ENCODE measurements at places on chromosomes 6 and 20.

DNA sequence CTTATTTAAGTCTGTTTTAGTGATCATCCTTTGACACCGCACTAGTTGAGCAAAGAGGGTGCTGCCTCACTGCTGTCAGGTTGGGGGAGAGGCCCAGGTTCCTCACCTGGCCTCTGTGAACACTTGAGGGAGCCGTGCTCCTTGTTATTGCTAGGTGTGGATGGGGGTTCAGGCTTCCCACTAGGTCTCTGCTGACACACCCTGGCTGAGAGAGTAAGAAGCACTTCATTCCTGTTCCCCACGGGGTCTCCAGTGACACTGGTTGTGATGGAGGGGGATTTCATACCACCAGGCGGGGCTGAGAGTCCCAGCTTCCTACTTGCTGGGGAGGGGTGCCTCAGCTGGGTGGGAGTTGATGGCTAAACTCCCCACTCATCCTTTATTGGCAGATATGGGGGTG lies 11.1 kb upstream of the NOTCH4 start:
- peak; percentile 36 for DNase-seq

- no peak for DNase-seq
Observed at GRCh38 chr6:63675138-63675537, 39.5 kb downstream of the PHF3 start.

GRCh38 chr6:10535193-10535592 lies 14.0 kb downstream of the GCNT2 start:
- DNase-seq: no peak

DNA sequence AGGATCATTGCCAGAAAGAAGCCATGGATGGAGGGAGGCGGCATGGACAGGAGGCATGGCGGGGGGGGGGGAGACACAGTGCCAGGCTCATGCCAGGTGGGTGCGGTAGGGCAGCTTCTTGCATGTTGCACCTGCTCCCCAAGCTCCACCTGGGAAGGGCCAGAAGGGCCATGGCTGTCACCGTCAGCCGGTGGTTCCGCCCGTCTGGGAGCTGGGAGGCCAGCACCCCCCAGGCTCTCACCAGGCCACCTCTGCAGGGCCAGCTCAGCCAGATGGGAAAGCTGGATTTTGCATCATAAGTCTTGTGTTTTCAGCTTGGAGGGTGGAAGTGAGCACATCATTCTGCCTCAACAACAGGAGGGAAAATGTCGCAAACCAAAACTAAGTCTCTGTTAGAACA lies 404.7 kb downstream of the TAF4 start:
- DNase-seq: no peak

DNA sequence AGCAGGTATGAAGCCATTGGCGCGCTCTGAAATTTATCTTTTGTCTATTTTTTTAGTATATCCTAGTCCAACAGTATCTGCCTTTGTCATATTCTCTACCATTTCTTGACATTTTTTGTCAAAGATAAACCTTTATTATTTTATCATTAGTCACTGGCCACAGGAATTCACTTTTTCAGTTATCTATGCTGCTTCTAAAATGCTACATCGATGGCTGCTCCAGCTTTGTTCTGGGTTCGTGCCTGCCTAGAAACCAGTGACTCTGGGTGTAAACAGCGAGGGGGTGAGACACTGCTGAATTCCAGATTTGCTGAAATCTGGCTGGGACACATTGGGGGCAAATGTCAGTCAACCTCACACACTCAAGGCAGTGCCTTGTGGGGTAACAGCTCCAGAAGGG lies 193.4 kb downstream of the CDC5L start:
- DNase-seq: peak; percentile 36

GRCh38 chr20:51034476-51034875 lies 11.6 kb upstream of the KCNG1 start:
- DNase-seq: no peak

GRCh38 chr20:41140226-41141133 lies 3.1 kb downstream of the PLCG1 start:
- DNase-seq: no peak

- DNase-seq: no peak
Observed at GRCh38 chr6:145263778-145264211, 471.5 kb downstream of the EPM2A start.

DNA sequence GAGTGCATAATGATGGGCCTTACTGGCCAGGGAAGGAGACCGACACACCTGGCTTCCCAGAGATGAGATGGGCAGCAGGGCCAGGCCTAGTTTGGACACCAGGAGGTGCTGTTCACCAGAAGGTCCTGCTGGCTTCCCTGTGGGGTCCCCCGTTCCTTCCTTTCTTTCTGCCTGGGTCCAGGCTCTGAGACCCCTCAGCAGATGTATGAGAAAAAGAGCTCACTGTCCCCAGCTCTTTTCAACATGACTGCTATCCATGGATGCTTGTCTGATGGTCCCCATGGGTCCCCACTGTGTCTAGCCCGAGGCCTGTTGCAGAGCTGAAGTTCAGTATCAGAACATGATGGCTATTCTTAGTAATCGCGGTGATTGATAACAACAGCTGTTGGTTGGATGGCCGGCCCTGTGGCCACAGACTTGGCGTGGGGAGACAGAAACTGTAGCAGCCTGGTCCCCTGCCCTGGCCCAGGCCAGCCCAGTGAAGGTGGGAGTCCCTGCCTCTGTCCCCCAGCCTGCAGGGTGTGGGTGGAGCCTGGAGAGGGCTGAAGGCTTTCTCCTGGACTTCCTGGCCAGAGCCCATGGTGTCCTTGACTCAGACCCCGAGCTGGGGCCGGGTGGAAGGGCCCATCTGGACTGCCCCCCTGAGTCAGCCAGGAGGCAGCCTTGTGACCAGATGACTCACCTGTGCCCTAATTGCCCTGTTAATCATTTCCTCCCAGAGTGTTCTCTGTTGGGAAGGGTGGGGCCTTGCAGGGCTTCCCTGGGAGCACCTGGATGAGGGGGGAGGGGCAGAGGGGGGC lies 9.9 kb upstream of the BAK1 start:
- DNase-seq: peak; percentile 93

- peak; percentile 98 for DNase-seq
Observed at GRCh38 chr20:47576516-47577033, 74.9 kb downstream of the NCOA3 start.

Data from HTR-8/SVneo (cell line).